ENCODE measurements at places on chromosomes 1 and 21. TPM values are rescaled to one million over a fixed set of nuclear protein-coding genes. Genes with fewer than 3 reads are reported as not detected.
A peak's percentile ranks its signal among the peaks of the same experiment; 100 is the strongest.

PIGR gene
- total RNA-seq, result 0.17 TPM

DPH2 gene
- total RNA-seq, result 21.6 TPM

PGM1 gene
- total RNA-seq, result 45.4 TPM

DDR2 gene
- total RNA-seq, result 0.41 TPM

CFHR3 gene
- not detected for total RNA-seq

TAS1R3 gene
- total RNA-seq, result 0.99 TPM

PEF1 gene
- total RNA-seq, result 56.1 TPM

PIK3C2B gene
- 43.9 TPM for total RNA-seq

KIF14 gene
- total RNA-seq, result 20.1 TPM

DNA sequence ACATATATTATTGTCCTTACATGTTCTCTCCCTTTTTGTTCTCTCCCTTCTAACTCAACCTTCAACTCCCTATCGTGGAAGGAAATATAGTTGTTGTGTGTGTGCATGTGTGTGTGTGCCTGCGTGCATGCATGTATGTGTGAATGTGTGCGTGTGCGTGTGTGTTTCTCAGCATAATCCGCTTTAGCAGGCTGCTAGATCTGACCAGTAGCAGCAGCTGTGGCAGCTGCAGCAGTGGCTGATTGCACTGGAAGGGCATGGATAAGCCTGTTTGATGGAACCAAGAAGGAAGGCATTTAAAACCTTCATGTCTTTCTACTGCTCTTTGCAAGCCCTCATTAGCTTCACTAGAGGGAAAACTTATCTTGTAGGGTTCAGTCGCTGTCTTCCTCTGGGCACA, 65.6 kb upstream of the IRF2BP2 start:
- no peak for DNase-seq

- DNase-seq, result no peak
These were observed 190.0 kb upstream of the UBE2U start for GRCh38 chr1:64013395-64013794.

GRCh38 chr1:17134034-17134433, 14.8 kb upstream of the PADI2 start:
- DNase-seq, result no peak

DNA sequence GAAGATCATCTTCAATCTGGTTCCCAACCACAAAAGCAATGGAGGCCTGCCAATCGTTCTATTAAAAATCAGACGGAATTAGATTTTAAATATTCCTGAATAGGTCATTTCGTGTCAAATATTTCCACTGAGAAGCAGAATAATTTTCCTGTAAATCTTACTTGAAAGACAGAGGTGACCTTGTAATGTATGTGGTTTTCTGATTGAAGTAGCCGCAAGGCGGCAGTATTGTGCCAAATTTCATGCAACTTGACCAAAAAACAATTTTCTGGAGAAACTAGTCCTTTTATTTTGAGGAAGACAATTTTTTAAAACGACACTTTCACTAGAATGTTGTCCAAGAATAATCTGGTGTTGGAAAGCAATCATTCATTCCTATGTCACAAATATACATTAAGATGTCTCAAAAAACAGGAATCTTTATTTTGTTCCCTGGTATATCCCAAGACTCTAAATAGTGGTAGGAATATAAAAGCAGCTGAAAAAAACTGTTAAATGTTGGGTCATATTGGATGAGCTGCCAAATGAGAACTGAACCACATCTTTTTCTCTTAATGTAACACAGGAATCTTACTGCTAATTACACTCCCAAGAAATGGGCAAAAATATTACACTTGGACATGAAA, 33.6 kb downstream of the SPAG17 start:
- DNase-seq, result peak; percentile 48

DNA sequence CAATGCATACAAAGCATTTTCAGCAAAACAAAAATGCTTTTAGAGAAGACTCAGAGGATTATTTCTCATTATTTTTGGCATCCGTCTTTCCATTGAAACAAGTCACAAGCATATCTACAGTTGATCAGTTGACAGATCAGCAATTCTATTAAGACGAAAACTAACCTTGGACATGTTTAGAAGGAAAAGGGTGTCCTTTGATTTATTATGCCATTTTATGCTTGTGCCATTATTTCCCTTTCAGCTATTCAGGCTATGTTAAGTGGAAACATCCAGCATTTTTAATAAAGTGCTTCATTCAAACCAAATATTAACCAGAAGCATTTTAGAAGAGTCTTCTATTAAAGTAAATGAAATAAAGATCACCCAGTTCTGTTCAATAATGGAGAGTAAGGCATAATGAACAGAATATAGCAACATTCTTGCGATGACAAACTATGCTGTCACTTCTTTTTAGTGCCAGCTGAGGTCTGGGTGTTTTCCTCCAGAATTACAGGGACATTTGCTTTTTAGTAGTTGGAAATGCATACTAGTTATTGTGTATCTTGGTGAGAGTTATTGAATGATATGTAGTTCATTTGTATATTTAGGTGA, 481.4 kb downstream of the PLA2G4A start:
- DNase-seq, result no peak

DNA sequence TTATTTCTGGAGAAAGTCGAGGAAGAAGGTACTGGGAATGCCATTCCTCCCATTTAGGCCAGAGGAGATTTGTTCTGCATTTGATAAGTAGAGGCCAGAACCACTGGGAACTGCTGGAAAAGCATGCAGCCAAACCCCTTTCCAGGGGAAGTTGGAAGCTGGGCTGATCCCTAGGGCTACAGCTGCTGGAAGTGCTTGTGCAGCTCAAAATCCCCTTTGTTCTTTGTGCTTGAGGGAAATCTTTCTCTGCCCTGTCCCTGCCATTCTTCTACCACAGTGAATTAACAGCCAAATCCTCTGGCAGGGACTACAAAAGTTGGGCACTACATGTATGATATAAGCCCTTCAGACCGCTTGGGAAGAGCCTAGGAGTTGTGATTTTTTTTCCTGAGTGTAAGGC, 734.1 kb downstream of the LRRIQ3 start:
- DNase-seq, result no peak

GRCh38 chr1:46605232-46605631, 1.2 kb upstream of the MKNK1 start:
- DNase-seq, result no peak

GRCh38 chr1:25478633-25479032, 47.9 kb downstream of the MACO1 start:
- no peak for DNase-seq

DNA sequence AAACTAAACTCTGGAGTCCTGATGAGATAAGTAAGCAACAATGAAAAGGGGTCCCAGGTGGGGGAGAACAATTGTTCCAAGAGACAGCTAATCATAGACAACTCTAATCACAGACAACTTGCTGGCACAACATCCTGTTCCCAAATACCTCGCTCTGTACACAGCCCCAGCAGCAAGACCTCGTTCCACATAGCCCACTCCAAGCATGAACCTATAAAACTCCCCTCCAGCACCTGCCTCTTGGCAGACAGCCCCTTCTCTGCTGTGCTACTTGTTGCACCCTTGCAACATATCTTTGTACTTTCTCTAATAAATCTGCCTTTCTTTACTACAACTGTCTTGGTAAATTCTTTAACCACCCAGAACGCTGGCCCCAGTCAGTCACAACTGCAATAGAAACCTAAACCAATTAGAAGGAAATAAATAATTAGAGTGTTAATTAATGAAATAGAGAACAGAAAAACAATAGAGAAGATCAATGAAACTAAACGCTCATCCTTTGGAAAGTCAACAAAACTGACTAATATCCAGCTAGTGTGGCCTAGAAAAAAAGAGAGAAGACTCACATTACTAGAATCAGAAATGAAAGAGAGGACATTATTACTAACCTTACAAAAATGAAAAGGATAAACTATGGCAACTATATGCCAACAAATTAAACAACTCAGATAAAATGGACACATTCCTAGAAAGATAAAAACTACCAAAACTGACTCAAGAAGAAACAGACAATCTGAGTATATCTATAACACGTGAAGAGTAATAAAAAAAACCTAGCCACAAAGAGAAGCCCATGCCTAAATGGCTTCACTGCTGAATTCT, 36.1 kb downstream of the LRRC40 start:
- DNase-seq, result no peak

- no peak for DNase-seq
These were observed 1086.9 kb upstream of the TMPRSS15 start for GRCh38 chr21:19490481-19490880.

DNA sequence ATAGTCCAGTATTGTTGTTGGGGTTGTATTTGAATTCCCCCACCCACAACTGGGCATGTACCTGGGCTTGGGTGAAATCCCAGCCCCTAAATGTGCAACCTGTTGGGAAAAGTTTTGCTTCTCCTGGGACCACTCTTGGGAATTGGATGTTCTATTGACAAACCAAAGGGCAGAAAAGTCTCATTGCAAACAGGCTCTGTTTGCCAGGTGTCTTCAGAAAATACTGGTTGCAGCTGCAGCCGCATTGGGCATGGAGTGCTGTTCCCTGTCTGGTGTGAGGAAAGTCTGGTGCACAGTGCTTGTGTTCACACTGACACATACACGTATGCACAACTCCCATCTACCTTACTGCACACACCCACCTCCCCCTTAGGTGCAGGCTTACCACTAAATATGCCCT, 12.1 kb downstream of the PTPRU start:
- no peak for DNase-seq

GRCh38 chr1:214135886-214136285, 145.1 kb upstream of the SMYD2 start:
- DNase-seq, result no peak

- DNase-seq, result peak; percentile 33
These were observed 6.1 kb downstream of the ZNF692 start for GRCh38 chr1:248852481-248853405.

DNA sequence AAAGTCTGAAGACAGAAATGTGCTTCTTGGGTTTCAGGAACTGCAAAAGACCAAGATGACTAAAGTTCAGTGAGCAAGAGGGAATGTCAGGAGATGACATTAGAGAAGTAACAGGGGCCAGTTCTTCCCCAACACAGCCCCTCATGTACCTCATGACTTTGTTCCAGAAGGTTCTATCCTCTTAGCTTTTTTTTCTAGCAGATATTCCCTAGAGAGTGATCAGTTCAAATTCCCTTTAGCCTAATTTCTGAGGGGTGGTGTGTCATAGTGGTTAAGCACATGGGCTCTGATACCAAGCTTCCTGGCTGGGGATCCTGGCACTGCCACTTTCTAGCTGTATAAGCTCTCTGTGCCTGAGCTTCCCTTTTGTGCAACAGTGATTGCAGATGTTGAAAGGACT, 108.0 kb downstream of the LBR start:
- no peak for DNase-seq

- peak; percentile 71 for DNase-seq
These were observed 87.9 kb upstream of the PAPPA2 start for GRCh38 chr1:176374967-176375569.
